ENCODE measurements at places on chromosomes 13 and 19.

DNA sequence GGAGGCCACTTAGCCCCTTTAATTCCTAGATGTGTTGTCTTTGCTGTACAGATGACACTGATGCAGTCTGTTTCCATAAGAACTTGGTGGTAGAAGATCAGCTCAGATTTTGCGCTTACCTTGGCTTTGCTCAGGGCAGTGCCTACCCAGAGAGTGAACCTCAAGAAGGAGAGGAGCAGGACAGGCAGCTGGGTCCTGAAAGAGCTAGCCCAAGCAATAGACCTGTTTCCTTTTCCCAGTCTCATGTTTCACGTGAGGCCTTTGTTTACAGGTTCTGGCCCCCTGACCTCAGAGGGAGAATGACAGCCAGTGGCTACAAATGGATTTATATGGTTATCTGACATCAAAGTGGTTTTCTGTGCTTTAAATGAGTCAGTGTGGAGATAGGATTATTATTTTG is 40.1 kb downstream of the METTL21C start:
- DNase-seq: no peak

- DNase-seq: peak; percentile 58
These were observed 14.0 kb upstream of the GJA3 start for GRCh38 chr13:20174656-20175405.

DNA sequence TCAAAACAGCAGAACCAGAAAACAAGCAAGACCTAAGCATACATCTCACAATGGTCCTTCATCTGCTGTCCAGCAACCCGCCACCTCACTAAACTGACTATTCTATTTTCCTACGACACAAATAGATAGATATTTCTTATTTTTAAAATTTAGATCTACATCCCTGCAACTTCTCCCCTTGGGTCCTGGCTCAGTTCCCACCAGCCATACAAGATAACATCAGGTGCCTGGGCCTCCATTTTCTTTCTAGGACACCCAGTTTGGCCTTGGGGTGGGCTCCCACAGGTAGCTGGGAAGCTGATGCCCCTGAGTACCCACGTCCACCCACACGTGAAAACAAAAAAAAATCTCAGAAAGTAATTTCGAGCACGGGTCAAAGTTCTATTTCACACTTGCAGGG is 47.6 kb downstream of the TGDS start:
- no peak for DNase-seq

- DNase-seq: no peak
These were observed 14.0 kb upstream of the ZNF506 start for GRCh38 chr19:19835560-19836038.

GRCh38 chr13:90374168-90374567 is 973.3 kb upstream of the MIR17HG start:
- no peak for DNase-seq

DNA sequence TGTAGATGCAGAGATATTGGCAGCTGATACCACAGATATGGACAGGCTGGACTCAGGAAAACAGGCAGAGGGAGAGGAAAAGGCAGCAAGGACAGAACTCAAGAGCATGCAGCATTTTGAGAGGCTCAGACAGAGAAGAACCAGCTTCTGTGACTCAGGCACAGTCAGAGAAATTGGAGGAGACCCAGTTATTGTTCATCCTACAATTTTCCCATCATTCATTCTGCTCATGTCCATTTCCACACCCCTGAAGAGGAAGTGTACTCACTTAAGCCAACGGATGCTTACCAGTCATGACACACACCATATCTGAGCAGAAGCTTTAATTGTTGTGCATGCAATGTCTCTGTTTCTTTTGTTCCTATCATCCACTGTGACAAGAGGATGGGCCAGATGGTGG is 359.8 kb upstream of the HTR2A start:
- DNase-seq: peak; percentile 62

GRCh38 chr19:50162988-50163387 is at the start of gene IZUMO2:
Gene IZUMO2 (minus strand): TSS chr19:50163281. CDS start chr19:50163194, 87 bp downstream.
- no peak for DNase-seq

DNA sequence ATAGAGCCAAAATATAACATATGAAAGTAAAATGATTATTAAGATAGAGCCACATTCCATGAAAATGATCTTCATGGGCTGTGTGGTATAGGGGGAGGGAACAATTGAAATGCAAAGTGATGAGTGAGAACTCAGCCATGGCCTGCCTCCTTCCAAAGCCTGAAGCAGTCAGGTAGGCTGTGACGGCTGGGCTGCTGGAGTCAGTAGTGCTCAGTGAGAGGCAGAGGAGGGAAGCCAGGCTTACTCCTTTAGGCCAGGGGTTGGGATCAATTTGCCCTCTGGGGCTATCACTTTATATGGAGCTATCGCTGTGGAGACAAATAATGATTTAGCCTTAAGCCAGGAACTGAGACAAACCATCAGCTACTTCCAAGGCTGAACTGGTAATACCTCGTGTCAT is 654.9 kb downstream of the FGF9 start:
- no peak for DNase-seq

DNA sequence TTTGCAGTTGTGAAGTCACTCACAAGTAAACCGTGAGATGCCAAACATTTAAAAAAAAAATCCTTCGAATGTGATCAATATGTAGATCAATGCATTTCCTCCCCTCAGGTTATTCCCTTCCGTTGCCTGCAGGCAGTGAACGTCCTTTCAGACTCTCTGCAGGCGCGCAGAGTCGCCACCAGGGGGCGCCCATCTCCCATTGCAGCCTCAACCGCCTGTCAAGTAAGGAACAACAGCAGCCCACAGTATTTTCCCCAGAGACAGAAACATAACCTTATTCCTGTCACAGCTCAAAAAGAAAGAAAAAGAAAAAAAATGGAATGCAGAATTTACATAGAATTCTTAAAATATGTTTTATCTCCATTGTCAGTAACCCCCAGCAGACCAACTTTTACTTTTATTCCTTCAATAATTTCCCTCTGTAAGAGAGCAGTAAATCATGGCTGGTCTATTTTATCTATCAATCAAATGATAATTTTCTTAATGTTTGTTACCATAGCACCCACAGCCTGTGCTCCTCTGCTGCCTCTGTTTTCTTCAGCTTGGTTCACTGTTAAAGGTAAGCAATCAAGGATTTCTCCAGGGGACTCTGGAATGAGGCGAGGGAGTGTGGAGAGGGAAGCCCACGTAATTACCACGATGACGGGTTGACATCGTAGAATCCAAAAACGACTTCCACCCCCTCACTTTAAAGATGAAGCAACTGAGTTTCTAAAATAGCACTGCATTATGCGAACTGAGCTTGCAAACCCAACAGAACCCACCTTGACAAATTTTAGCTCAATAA is 637.6 kb upstream of the ARGLU1 start:
- DNase-seq: no peak

GRCh38 chr13:73225990-73226389 is 167.2 kb downstream of the KLF5 start:
- DNase-seq: no peak

DNA sequence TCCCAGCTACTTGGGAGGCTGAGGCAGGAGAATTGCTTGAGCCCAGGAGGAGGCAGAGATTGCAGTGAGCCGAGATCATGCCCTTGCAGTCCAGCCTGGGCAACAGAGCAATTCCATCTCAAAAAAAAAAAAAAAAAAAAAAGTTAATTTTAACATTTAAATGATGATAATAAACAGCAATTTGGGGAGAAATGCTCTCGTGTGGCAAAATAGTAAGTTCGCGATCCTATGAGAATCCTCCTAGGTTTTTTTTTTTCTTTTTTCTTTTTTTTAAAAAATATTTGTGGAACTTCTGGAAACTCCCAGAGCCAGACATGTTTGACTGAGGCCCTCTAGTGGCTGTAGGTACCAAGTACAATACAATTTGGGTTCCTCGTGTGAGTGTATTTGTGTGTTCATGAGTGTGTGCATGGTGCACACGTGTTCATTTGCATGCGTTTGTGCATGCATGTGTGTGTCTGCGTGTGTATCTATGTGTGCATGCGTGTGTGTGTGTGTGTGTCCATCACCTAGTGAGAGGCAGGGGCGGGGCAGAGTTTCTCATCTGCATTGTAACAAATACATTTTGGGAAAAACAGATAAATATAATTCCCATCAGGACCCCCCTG is 31.2 kb downstream of the TMPRSS9 start:
- no peak for DNase-seq

GRCh38 chr19:12574036-12574435 is 22.8 kb upstream of the ZNF564 start:
- no peak for DNase-seq

DNA sequence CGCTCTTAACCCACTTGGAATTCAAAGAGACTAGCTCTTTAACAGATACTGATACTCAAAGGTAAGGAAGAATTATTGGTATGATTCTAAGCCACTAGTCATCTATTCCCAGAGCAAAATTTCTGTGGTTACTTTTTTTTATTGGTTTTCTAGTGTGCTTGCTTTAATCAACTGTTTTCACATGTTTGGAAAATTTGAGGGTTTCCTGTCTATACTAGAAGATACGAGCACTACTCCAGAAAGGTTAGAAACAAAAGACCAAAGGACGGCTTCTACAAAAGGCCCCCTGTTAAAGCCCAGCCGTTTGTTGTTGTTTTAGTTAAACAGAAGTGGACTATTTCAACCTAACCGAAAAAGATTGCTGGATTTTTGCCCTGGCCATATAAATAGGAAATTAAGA is 18.5 kb upstream of the LPAR6 start:
- no peak for DNase-seq

GRCh38 chr19:33294058-33294798 is 8.1 kb downstream of the CEBPA start:
- DNase-seq: no peak

DNA sequence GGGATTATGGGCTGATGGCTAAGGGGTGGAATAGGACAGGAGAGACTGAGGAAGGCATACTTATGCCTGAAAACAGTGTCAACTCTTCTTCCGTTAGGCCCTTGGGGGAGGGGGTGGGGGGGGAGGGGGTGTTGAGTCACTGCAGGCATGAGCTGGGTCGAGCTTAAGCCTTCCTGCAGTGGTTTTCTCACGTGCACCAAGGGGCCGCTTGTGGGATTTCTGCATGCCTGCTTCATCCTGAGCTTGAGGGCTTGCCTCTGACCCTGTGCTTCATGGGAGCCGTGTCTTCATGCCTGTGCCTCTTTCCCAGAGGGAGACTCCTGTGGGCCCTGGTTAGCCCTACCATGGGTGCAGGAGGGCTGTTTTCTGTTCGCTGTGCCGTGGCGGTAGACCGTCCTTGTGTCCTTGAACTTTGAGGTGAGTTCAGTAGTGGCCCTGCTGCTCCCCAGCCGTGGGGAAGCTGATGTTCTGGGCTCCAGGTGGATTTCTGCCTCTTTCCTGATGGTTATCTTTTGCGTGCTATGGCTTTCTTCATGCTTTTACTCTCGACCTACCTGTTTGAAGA is 186.1 kb downstream of the PCCA start:
- no peak for DNase-seq

DNA sequence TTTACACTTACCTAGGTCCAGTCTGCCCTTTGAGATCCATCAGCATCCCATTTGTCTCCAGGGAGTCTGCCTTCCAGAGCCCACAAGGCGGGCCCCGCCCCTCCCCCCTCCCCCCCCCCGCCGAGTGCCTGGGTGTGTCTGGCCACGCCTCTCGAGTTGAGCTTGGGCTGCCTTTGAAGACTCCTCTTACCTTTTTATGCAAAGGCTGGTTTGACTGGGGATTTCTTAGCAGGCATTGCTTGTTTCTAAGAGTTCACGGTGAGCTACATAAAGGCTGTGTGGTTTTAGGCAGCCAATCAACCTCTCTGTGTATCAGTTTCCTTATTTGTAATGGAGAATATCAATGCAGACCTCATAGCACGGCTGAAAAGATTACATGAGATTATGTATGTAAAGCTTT is 11.3 kb downstream of the GPR12 start:
- no peak for DNase-seq

DNA sequence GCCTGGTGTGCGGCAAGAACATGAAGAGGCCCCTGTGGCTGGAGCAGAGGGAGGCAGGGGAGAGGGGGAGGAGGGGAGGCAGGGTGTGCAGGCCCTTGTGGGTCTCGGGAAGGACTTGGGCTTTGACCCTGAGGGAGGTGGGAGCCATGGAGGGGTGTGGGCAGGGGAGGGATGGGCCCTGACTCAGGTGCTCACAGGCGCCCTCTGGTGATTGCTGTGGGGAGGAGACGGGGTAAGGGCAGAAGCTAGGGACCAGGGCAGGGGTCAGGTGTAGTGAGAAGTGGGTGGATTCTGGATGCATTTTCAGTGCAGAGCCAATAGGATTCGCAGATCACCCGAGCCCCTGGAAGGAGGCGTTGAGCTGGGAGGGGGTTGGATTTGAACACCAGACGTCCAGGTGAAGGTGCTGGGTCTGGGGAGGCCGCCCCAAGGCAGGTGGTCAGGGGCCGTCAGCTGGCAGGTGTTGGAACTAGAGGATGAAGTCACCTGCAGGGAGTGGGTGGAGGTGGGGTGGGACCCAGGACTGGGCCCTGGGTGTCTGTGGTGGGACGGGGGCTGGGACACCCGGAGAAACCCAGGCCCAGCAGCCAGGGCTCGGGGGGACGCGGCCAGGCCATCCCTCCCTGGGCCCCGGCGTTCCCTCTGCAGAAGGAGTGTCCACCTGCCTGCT is 185.4 kb downstream of the KDM4B start:
- no peak for DNase-seq

- no peak for DNase-seq
These were observed 3.9 kb upstream of the NCAN start for GRCh38 chr19:19207637-19208572.

DNA sequence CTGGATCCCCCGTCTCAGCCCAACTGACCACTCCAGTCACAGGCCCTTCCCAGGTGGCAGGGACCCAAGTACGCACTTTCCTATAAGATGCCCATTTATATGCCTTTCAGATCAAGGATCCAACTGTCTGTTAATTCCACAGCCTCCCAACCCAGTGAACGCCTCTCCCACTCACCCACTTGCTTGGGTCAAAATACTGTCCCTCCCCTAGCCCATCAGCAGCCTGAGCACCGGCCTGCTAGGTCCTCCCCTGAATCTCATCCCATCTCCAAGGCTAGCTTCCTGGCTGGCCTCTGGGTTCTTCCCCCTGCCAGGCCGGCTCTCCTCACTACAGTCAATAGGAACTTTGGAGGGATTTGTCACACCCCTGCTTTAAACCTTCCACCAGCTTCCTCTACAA is 1.9 kb downstream of the UBE2S start:
- no peak for DNase-seq

DNA sequence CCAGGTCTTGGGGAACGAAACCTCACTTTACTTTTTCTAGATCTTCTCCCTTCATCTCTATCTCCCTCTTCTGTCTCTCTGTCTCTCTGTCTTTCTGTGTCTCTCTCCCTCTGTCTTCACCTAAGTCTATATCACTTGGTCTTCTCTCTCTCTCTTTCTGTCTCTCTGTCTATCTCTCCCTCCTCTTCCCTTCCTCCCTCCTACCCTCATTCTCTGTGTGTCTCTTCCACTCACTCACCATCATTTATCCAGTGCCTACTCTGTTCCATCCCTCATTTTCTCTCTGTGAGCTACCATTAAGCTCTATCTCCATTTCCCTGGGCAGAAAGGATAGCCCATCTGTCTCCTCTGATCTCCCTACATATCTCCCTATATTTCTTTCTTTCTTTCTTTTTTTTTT is 32.2 kb upstream of the FBL start:
- DNase-seq: no peak

DNA sequence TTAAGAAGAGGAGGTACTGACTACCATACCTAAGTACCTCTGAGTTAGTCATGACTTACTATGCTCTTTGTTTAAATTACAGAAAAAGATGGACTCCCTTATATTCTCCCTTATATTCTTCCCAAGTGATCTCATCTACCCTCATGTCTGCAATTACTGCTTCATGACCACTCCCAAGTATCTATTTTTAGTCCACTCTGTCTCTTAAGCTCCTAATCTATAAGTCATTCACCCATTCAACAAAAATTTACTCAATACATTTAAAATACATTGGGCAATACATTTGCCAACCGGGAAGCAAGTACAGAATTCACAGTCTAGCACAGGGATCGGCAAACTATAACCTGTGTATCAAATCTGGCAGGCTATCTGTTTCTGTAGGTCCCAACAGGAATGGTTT is 42.6 kb downstream of the KPNA3 start:
- no peak for DNase-seq
